ENCODE measurements at places on chromosomes 13 and 19. TPM values are rescaled to one million over a fixed set of nuclear protein-coding genes. Genes with fewer than 3 reads are reported as not detected.

The C2CD4C gene
- 0.52 TPM for total RNA-seq

The SYNGR4 gene
- total RNA-seq: not detected

The MEDAG gene
- total RNA-seq: 11.5 TPM

The NFIX gene
- 49.1 TPM for total RNA-seq

The ZNF599 gene
- total RNA-seq: 3.7 TPM

The SBSN gene
- not detected for total RNA-seq

The ZNF155 gene
- total RNA-seq: 13.0 TPM

The STARD13 gene
- total RNA-seq: 30.3 TPM

The GRIK5 gene
- total RNA-seq: 1.0 TPM

The ARGLU1 gene
- 32.4 TPM for total RNA-seq

The ZNF546 gene
- 7.3 TPM for total RNA-seq

Data from skeletal muscle tissue (tissue), 5 donors.